ENCODE measurements at places on chromosomes 2 and 18.
A peak's percentile ranks its signal among the peaks of the same experiment; 100 is the strongest.

DNA sequence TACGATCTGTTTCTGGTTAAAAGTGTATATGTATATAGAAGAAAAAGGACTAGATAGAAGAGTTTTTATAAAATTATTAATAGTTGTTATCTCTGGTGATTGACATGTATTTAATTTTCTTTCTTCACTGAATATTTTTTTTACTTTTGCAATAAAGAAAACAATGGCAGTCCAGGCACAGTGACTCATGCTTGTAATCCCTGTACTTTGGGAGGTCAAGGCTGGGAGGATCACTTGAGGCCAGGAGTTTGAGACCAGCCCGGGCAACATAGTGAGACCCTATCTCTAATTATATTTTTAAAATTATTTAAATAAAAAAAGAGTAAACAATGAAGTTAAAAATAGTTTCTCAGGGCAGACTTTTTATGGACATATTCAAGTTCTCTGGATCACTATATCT lies 114.7 kb downstream of the FAM117B start:
- DNase-seq = no peak

GRCh38 chr2:43083710-43084698 lies 142.4 kb downstream of the ZFP36L2 start:
- DNase-seq = no peak

DNA sequence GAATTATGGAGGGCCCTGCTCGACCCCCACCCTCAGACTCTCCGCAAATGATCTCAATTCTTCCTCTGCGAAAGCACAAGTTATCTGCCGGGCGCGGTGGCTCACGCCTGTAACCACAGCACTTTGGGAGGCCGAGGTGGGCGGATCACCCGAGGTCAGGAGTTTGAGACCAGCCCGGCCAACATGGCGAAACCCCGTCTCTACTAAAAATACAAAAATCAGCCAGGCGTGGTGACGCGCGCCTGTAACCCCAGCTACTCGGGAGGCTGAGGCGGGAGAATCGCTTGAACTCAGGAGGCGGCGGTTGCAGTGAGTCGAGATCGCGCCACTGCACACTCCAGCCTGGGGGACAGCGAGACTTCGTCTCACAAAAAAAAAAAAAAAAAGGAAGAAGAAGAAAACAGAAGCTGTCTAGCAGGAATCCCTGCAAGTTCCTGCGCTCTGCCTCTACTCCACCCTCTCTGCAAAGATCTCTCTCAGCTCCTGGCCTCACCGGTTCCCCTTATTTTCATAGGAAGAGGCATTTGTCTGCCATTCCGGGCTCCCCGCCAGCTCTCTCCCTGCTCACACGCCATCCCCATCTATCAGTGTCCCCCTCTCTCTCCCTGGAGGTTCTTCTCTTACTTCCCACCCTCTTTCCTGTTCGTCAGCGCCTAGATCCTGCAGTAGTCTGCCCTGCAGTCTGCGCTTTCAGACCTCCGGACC lies 13.5 kb upstream of the COLEC12 start:
- DNase-seq = no peak

DNA sequence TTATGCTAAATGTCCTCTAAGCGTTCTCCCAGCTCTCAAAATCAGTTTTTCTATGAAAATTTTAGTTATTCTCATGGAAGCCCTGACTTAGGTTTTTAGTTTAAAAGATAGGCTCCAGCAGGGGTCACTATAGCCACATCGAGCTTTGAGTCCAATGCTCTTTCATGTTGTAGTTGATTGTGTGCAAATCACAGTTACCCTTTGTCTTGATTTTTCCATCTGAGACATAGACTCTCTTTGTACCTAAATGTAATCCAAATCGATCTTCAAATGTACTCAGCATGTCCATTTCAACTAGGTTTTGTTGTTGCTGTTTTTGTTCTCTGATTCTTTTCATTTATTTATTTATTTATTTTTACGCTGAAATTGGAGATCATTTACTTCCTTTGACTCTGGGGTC lies 26.4 kb upstream of the MSTN start:
- peak; percentile 48 for DNase-seq

GRCh38 chr2:101815154-101815553 lies 117.6 kb downstream of the MAP4K4 start:
- no peak for DNase-seq

GRCh38 chr2:69376403-69376802 lies 10.6 kb downstream of the GFPT1 start:
- DNase-seq = no peak

GRCh38 chr2:127516041-127516762 lies 10.1 kb downstream of the IWS1 start:
- no peak for DNase-seq

DNA sequence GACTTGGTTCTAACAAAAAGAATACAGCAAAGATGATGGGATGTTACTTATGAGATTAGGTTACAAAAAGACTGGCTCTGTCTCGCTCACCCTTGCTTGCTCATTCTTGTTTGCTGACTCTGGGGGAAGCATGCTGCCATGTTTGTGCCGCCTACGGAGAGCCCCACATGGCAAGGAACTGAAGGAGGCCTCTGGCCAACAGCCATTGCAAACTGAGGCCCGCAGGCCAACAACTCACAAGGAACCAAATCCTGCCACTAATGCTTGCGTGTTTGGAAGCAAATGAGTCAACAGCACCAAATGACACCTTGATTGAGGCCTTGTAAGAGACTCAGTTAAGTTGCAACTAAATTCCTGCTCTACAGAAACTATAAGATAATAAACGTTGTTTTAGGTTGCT lies 297.6 kb upstream of the STON1 start:
- DNase-seq = no peak

GRCh38 chr2:38442643-38443541 lies 65.8 kb upstream of the ATL2 start:
- peak; percentile 51 for DNase-seq

- DNase-seq = no peak
Measured at GRCh38 chr2:46309052-46309953, 12.1 kb downstream of the EPAS1 start.

GRCh38 chr2:225458431-225459117 lies 59.1 kb downstream of the NYAP2 start:
- no peak for DNase-seq

- no peak for DNase-seq
Measured at GRCh38 chr2:176924909-176925534, 287.6 kb upstream of the HNRNPA3 start.

DNA sequence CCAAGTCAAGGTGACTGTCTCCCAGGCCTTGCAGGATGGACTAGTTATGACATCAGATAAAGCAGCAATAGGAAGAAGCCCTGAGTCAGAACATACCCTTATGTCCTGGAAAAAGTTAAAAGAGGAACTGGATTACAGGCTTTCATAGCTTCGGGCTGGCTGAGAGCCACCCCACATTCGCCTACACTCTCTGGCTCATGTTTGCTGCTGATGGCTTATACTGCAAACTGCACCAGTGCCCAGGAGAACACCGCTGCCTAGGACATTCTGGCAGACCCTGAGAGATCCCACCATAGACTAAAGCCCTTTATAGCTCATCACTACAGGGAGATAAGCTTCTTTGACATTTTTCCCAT lies 20.3 kb downstream of the SLC8A1 start:
- no peak for DNase-seq

DNA sequence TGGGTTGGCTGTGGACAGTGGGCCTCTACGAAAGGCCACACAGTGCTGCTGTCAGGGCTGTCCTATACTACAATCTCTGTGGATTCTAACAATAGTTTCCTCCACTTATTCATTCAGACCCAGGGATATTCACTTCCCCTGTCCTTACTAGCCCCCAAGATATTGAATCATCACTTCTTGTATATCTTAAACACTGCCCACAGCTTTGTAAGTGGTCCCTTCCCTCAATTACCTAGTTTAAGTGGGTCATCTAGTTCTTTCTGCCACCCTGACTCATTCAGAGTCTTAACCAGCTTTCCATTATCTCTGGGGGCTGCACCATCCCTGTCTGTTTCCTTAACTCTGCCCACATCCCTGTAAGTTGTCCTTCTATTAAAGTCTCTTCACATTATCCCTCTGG lies 69.2 kb downstream of the CD28 start:
- DNase-seq = no peak

GRCh38 chr2:81835321-81836000 lies 1530.9 kb upstream of the LRRTM1 start:
- DNase-seq = no peak

DNA sequence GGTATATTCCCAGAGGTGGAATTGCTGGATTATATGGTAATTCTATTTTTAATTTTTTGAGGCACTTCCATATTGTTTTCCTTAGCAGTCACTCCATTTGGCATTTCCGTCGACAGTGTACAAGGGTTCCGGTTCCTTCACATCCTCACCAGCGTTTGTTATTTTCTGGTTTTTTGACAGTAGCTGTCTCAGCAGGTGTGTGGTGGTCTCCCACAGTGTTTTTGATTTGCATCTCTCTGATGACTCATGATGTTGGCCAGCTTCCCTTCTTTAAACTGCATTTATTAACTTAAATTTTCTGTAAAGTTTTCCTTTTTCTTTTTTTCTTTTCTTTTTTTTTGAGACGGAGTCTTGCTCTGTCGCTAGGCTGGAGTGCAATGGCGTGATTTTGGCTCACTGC lies 19.7 kb downstream of the SH3BP4 start:
- no peak for DNase-seq

DNA sequence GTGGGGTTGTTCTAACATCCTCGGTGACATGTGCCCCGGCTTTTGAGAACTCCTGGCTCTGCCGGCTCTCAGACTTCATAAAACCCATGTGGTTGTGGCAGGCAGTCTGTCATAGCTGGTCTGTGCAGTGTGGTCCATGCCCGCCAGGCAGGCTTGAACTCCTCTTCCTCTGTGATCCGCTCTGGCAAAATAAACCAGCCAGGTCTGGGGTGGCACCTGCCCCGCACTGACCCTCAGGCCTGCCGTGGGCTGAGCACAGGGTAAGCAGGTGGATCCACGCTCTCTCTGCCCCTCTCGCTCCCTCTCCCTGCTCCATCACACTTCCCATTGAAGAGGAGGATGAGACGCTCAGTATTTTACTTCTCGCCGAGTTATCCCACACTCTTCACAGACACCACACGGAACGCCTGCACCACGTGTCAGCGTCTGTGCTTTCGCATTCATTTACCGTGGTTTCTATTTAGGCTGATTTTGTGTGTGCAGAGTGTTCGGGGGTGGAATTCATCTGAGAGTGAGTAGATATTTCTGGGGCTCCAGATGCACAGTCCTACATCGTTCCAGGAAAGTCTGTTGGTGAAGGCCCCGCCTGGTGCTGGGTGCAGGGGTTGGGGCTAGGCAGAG lies 56.4 kb downstream of the RTP5 start:
- DNase-seq = no peak

GRCh38 chr2:60966507-60967405 lies 50.8 kb upstream of the PEX13 start:
- no peak for DNase-seq

GRCh38 chr18:57023275-57023882 lies 123.5 kb upstream of the BOD1L2 start:
- no peak for DNase-seq

DNA sequence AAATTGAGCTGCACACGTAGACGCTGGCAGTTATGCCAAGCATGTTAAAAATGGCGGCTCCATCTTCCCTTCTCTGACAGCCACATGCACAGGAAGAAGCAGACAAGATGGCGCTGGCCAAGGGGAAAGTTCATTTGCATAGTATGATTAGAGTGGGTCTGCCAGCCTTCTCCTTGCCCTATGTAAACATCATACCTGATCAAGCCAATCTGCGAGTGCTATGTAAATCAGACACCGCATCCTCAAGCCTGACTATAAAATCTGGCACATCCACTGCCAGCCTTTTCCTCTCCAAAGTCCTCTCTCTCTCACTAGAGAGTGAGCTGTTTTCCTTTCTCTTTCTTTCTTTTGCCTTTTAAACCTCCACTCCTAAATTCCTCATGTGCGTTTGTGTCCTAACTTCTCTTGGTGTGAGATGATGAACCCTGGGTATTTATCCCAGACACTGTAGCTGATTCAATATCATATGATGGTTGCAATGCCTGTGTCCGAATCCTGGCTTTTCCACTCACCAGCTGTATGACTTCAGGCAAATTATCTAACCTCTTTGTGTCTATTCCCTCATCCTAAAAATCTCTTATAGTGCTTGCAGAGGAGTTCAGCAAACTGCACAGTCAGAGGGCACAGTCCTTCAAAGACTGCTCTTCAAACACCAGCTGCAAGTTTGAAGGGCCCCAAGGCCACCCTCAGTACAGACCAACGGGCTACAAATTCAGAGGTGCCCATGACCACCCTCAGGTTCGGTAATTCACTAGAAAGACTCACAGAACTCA lies 39.3 kb upstream of the ITSN2 start:
- DNase-seq = no peak

DNA sequence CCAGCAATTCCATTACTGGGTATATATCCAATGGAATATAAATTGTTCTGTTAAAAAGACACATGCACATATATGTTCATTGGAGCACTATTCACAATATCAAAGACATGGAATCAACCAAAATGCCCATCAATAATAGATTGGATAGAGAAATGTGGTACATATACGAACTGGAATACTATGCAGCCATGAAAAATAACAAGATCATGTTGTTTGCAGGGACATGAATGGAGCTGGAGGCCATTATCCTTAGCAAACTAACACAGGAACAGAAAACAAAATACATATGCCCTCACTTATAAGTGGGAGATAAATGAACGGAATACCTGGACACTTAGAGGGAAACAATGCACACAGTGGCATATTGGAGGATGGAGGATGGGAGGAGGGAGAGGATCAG lies 355.8 kb downstream of the CCDC85A start:
- no peak for DNase-seq

GRCh38 chr2:159773426-159773825 lies 24.6 kb downstream of the CD302 start:
- no peak for DNase-seq

DNA sequence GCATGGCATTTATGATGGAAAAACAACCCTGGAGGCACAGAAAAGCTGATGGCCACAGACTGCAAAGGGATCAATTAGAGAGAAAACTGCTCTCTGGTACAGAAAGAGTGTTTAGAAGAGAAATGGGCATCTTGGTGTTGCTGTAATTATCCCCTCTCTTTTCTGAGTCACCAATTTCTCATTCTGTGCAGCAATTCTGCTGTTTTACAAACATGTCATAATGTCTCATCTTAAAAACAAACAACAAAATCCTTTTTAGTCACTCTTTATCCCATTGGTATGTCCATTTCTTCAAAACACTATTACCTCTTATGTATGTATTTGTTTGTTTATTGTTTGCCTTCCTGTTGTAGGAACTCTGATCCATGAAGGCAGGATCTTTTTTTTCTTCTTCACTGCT lies 73.9 kb upstream of the HK2 start:
- DNase-seq = no peak

DNA sequence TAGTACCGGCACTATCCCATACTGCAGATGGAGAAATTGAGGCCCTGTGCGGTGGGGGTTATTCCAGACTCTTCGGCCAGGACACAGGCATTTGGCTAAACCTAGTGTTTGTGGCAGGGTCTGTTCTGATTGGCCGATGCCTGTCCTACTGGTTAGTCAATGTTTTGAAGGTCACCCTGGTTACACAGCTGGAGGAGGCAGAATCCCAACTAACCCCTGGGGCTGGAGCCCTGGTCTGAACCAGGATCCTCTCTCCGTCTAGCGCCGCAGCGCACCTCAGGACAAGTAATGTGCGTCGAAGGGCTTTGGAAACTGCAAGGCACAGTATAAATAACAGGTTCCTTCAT lies 19.4 kb downstream of the TEX44 start:
- no peak for DNase-seq
